ENCODE measurements at places on chromosomes 12 and 14.

GRCh38 chr12:120007272-120007671 lies 18.2 kb downstream of the BICDL1 start:
- DNase-seq: peak; percentile 59

- no peak for DNase-seq
Measured at GRCh38 chr12:93139028-93139665, 210.1 kb upstream of the EEA1 start.

GRCh38 chr14:61585598-61586543 lies 109.4 kb upstream of the HIF1A start:
- DNase-seq: no peak

DNA sequence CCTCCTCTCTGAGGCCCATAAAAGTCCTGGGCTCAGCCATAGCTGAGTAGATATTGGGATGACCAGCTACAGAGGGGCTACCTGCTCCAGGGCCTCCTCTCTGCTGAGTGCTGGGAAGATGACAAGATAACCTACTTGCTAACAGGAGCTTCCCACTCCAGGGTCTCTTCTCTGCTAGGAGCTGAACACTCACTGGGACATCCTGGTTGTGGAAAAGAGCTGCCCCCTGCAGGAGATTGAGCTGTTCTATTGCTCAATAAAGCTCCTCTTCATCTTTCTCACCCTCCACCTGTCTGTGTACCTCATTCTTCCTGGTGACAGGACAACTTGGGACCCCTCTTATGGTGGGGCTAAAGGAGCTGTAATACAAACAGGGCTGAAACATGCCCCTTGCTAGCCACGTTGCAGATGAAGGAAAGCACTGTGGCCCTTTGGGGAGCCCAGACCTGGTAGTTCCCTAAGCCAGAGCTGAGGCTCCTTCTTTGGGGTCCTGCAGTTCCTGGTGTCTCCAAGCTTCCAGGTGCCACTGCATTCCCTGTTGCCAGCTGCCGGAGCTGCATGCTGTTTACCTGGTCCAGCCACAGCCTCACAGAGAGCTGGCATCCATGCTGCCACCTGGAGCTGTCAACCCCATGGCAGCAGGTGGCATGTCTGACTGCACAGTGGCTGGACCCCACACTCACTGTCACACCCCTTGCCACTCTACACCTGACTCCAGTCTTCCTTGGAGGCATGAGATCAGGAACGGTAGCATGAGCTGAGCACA lies 598.5 kb upstream of the LMO3 start:
- DNase-seq: no peak

- DNase-seq: no peak
Measured at GRCh38 chr14:94966344-94966743, 191.0 kb downstream of the DICER1 start.

DNA sequence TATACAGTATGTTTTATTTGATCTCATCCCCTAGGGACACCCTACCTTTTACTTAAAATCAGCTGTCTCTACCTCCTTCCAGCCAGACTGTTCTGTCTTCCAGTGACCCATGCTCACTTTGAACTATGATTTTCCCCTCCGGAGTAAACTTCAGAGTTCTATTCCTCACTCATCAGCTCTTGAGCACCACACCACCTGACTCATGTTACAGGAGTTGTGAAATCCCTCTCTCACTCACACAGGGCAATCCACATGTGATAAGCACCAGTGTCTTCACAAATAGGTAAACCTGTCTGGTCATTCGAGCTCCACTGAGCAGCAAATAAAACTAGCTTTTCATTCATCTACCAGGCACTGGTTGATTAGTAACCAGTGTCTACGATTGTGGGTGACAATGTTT lies 177.3 kb upstream of the BMP4 start:
- DNase-seq: no peak
